ENCODE measurements at places on chromosomes 16 and 17. TPM values are rescaled to one million over a fixed set of nuclear protein-coding genes. Genes with fewer than 3 reads are reported as not detected.

DNA sequence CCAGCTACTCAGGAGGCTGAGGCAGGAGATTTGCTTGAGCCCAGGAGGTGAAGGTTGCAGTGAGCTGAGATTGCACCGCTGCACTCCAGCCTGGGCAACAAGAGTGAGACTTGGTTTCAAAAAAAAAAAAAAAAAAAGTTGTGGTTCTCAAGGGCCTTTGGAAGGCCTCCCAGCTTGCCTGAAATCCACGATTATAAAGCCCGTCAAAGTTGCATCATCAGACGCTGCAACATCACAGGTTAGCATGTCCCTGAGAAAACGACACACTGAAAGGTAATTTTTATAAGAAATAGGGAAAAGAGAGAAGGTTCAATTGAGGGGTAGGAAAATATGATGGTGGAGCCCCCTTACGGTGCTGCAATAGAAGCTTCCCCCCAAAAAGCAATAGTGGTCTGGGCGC lies 4.6 kb upstream of the LYZL6 start:
- no peak for DNase-seq

- DNase-seq = no peak
These were observed 52.9 kb downstream of the SNTB2 start for GRCh38 chr16:69239851-69240250.

GRCh38 chr16:3137267-3137666 lies 2.4 kb downstream of the ZNF213 start:
- DNase-seq = no peak

DNA sequence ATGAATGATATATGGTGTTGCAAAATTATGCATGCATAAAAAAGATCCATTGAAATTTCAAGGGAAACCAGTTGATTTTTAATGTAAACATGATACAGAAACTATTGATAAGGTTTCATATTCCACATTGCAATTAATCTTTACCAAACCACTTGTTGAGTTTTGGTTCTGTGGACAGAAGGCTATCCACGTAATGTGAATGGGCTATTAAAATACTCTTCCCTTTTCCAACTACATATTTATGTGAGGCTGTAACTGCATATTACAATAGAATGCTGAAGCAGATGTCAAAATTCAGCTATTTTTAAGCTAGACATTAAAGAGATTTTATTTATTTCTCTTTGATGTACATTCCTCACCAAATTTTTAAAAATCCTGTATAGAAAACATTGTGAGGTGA lies 33.7 kb upstream of the VPS4A start:
- DNase-seq = no peak

GRCh38 chr16:30715750-30716445 lies 16.9 kb downstream of the SRCAP start:
- no peak for DNase-seq

DNA sequence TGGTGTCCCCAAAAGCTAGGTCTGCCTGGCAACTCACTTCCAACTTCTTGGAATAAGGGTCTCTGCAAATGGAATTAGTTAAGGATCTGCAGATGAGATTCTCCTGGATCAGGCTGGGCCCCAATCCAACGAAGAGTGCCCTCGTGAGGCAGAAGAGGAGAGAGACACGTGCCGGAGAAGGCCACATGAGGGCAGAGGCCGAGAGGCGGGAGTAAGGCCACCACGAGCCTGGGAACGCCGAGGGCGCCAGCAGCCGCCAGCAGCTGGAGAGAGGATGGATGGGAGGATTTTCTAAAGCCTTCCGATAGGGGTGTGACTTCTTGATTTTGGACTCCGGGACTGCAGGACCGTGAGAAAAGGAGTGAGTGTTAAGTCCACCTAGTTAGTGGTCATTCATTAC lies 76.3 kb downstream of the JPH3 start:
- no peak for DNase-seq

Gene TMEM238L
- not detected for total RNA-seq

Gene KIF2B
- total RNA-seq = not detected
